Progenitor cell of endocrine pancreas (in vitro differentiated cells): ENCODE measurements at places on chromosomes 2 and 18.

GRCh38 chr2:240998706-240998994 lies 232 bp downstream of the SNED1 start:
- DNase-seq: no peak

- no peak for DNase-seq
Measured at GRCh38 chr18:47915229-47915628, 15.2 kb downstream of the SMAD2 start.

- no peak for DNase-seq
Measured at GRCh38 chr2:140472676-140473075, 1658.1 kb downstream of the LRP1B start.

DNA sequence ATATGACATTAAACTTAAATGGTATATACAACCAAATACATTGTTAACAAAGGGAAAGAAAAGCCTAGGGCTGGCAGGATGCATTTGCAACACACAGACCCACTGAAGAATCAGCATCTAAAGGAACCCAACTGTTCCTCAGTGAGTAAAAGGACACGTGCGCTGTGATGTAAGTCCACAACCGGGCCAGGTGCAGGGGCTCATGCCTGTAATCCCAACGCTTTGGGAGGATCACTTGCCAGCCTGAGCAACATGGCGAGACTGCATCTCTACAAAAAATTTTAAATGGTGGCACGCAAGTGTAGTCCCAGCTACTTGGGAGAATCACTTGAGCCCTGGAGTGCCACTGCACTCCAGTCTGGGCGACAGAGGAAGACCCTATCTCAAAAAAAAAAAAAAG lies 3.9 kb downstream of the DTNB start:
- no peak for DNase-seq
